ENCODE measurements at places on chromosomes 3 and 15.

DNA sequence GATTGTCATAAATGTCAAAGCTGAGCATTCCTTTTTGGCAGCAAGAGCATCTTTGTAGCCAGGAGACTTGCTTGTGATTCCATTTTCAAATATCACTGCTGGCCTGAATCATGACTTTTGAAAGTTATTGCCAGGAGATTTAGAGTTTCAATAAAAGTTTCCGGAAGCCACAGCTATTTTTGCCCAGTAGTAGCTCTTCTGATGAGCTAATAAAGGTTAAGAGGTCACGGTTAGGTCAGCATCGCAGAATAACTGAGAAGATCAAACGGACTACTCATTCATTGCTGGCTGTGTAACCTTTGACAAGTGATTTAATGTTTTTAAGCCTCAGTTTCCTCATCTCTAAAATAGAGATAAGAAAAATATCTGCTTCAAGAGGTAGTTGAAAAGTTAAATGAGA, 105.1 kb upstream of the ETV5 start:
- DNase-seq = no peak

- DNase-seq = no peak
These were observed 22.0 kb downstream of the USP3 start for GRCh38 chr15:63526401-63526800.

DNA sequence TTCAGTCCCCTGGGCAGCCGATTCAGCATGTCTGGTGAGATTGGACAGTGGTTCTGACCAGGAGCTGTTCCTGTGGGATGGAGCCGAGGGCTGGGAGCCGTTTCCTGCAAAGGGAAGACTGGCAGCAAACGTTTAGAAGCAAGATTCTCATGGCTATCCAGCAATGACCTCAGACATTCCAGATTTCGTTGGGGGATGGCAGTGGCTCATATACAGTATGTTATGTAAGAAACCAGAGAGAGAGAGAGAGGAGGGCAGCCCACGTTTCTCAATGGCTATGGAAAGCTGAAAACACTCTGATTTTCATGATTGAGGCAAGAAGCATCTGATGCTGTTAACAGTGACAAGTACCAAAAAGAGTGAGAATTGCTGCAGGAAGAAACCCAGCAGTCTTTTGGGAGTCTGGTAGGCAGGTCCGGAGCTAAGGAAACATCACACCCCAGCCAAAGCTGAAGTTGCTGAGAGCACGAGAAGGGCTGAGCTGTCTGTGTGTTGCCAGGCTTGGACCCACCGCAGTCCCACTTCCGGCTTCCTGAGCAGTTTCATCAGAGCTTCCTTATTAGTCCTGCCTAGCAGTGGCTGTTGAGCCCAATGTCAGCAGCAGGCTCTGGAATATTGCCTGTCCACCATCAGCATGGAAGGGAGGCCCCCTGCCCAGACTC, 25.6 kb upstream of the VPS8 start:
- DNase-seq = no peak

GRCh38 chr15:68001811-68002210, 52.3 kb upstream of the PIAS1 start:
- no peak for DNase-seq

DNA sequence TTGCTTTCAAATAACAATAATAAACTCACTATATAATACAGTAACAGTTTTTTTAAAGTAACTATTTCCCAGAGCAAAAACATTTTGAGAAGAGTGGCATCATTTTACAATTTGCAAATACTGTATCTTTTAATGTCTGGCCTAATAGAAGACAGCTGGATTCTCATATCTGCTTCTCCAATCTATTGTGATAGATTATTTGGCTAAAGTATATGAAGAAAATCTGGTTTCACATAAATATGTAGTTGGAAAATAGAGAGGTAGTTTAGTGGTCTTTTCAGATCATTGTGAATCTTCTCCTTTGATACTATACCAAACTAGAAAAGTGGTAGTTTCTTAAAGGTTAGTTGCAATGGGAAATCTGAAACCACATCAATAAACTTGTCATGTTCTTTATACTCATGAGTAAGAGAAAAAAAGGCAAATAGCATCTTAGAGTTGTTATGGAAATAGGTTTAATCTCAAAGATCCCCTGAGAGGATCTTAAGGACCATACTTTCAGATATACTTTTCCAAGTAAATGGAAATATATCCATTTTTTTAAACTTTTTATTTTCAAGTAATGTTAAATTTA, 124.8 kb upstream of the NR2E3 start:
- no peak for DNase-seq

DNA sequence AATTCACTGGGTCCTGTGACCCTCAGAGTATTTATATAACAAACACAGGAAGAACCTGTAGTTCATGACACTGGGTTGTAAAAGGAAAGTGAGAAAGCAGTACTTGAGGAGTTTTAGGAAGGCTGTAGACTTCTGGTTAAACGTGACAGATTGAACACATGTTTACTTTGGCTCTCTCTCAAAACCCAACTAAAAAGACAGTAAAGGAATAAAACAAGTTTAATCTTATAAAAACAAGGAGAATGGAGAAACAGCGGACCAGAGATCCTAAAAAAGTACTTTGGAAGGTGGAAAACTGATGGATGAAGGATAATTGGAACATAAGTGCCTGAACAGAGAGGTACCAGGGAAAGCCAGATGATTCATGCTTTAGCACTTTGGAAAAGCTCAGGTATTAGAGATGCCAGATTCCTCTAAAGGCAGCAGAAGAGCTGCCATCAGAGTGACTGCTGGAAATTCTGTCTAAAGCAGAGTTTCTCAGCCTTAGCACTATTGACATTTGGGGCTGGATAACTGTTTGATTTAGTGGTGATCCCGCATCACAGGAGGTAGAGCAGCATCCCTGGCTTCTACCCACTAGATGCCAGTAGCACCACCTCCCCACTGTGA, 182.9 kb upstream of the RORA start:
- no peak for DNase-seq

DNA sequence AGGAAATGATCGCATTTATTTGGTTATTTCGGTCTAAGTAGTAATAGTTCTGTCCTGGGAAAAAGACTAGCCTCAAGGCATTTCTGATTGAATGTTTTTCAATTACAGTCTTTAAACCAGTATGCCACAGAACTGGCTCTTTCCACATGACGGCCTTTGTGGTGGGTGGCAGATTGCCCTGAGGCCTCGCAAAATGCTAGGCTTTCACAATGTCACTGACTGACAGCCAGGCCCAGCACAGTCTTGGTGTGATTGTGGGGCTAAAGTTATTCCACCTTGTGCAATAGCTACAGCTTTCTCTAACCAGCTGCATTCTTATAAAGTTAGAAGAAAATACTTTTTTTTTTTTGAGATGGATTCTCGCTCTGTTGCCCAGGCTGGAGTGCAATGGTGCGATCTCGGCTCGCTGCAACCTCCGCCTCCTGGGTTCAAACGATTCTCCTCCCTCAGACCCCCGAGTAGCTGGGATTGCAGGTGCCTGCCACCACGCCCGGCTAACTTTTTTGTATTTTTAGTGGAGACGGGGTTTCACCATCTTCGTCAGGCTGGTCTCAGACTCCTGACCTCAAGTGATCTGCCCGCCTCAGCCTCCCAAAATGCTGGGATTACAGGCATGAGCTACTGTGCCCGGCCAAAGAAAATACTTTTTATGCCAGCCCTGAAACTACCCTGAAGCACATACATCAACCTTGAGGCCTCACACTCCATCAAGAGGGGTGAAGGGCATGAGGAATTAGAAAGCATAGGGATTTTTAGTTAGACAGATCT, 2.5 kb upstream of the ADIPOQ start:
- no peak for DNase-seq

- no peak for DNase-seq
These were observed 16.4 kb upstream of the FURIN start for GRCh38 chr15:90851940-90852339.

DNA sequence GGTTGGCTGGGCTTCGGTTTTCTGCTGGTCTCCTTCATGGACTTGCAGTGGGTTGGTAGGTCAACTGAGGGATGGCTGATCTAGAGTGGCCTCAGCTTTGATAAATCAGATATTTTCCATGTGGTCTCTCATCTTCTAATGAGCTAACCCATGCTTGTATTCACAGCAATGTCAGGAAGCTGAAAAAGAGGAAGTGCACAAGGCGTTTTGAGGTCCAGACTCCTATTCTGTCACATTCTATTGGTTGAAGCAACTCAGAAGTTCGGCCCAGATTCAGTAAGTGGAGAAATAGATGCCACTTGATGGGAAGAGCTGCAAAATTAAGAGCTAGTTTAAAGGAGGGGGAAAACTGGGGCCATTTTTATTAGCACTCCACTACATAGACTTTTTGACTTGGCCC, 361.2 kb downstream of the DIPK2A start:
- DNase-seq = no peak

- no peak for DNase-seq
These were observed 694.4 kb upstream of the ALCAM start for GRCh38 chr3:104672331-104672730.

DNA sequence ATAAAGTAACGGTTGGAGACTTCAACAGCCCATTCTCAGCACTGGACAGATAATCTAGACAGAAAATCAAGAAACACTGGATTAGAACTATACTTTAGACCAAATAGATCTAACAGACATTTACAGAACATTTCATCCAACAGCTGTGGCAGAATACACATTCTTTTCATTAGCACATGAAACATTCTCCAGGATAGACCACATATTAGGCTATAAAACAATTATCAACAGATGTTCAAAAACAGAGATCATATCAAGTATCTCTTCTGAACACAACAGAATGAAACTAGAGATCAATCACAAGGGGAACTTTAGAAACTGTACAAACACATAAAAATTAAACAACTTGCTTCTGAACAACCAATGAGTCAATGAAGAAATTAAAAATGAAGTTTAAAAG, 133.3 kb downstream of the ADAM10 start:
- DNase-seq = no peak

DNA sequence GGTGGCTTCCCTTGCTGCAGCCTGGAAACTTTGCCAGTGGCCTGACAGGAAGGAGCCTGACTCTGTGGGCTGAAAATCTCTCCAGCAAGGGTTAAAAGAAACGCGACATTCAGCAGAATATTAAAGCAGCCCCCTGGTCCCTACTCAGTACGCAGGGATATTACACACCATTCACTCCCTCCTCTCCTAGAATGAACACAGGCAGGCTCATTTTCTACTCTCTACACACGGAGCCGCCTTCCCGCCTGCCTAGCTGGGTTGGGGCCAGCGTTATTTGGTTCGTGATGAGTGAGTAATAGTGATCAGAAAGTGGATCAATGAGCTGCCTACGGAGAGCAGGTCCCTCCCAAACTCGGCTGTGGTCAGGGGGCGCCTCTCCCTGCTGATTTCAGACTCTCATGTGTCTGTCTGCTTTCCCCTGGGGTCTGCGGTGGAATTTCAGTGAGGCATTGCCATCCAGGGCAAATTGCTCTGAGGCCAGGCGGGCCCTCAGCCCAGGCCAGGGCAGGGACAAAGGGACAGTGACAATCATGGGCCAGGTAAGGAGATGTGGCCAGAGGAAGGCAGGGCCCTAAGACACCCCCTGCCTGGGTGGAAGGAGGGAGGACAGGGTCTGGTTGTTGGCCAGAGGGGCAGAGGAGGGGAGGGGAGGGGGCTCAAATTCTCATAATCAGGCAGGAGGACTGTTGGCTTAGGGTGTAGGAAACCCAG, 2.8 kb downstream of the EPHB1 start:
- no peak for DNase-seq

GRCh38 chr15:89647191-89647851, 7.9 kb downstream of the KIF7 start:
- DNase-seq = peak; percentile 49

- DNase-seq = no peak
These were observed 831.1 kb upstream of the NR2F2 start for GRCh38 chr15:95499397-95499796.

DNA sequence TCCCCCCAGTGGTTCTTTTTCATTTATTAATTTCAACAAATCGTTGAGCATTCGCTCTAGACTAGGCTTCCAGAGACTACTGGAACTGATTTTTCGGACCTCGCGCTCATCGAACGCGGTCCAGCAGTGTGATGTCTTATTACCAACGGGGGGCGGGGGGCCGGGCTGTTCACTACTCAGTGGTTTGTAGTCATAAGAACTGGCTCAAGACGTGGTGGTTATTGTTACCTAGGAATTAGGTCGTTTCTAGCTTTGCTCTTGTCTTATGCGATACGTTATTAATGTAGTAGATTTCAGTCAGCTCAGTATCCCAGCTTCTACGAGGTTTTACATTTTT, 858 bp downstream of the RBM5 start:
- DNase-seq = no peak

GRCh38 chr3:38651153-38651789, 1.8 kb upstream of the SCN5A start:
- DNase-seq = peak; percentile 17

- DNase-seq = no peak
These were observed 24.0 kb upstream of the MUC20 start for GRCh38 chr3:195696632-195697278.

GRCh38 chr15:98855815-98856531, 151.6 kb downstream of the PGPEP1L start:
- peak; percentile 24 for DNase-seq

DNA sequence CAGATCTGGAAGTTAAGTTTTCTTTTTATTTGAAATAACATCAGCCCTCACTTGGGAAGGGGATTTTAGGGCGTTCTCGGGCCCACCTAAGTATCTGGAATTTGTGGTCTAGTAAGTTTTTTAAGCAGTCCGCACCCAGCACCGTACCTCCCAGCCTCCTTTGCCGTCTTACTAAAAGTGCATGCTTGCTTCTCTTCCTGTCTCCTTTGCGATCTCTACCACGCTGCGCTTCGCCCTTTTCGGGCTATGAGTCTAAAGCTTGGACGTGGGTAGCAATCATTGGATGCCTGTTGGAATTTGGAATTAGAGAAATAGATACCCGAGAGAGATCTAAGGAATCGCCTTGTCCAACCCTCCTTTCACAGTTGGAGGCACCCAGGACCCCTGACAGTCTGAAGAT, 1.1 kb downstream of the THSD4 start:
- DNase-seq = no peak

DNA sequence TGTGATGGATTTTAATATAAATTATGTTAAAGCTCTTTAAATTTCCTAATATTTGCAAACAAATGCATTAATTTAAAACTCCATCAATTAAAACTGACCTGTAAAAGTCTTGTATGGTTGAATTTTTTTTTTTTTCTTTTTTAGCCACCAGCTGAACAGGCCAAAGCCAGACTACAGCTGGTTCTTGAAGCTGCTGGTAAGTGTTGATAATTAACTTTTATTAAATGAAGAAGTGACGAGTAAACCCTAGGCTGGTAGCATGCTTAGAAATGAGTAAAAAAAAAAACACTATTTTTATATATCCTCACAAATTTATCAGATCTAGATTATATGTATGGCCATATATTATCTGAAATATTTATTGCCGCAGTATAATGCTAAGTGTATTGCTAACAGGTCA, 216.3 kb upstream of the MLF1 start:
- no peak for DNase-seq
